ENCODE measurements at places on chromosomes 7 and 10.

DNA sequence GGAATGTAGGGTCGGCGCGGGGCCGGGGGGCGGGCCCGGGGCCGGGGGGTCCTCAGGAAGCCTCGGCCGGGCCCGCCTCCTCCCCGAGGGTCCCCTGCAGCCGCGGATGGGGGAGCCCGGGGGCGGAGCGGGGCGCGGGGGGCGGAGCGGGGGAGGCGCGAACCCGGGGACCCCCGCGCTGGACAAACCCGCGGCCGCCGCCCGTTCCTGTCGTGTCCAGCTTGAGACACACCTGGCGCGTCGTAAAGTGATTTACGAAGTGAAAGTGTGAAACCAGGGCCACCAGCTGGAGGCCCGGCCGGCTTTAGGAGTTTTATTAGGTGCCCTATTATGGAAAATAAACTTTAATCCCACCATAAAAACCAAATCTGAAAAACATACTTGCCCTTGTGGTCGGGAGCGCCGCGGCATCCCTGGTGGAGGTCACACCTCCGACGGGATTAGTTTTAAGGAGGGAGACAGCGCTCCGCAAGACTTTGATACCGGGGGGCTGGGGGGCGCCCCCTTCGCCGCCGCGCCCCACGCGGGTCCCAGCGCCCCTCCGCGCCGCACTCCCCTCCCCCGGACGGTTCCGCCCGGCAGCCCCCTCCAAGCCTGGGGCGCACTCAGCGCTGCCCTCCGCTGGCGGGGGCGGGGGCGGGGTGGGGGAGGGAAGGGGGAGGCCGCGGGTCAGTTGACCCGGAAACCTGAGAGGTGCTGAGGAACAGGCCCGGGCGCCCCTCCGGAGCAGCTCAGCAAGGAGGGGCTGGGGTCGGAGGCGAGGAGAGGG, 10.3 kb downstream of the MNX1 start:
- DNase-seq, result no peak

DNA sequence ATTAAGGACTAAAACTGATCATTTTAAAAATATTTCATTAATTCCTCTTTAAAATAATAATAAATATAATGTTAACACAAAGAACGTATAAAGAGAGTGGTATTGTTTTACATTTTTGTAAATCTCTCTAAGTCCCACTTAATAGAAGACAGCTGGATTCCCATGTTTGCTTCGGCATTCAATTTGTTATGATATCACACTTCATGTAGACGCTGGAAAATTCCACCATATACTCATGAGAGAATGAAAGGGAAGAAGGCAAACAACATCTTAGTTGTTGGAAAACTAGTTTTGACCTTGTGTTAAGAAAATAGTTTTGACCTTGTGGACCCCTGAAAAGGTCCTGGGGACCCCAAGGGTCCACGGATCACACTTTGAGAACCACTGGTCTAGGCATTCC, 85.3 kb upstream of the MGMT start:
- DNase-seq, result no peak

DNA sequence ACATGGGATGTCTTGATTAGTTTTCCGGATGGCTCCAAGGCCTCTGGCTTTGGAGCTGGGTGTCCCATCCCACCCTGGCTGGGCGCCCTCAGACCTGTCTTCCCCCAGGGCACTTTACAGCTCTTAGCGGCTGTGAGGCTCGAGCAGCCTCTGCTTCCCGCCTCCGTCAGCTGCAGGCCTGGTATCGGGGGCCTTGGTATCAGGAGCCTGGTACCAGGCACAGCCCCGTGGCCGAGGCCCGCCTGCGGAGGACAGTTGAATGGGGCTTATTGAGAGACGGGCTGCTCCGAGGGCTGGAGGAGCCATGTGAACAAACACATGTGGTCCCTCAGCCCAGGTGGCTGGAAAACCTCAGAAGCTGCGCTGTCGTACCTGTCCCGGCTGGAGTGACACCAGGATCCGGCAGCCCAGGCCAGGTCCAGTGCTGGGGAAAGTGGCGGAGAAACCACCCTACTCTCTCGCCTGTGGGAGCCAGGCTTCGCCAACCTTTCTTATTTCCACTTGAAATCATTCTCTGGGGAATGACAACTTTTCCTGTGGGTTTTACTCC, 23.9 kb upstream of the AP5Z1 start:
- DNase-seq, result no peak

GRCh38 chr10:19466709-19467108, 349.5 kb upstream of the PLXDC2 start:
- DNase-seq, result no peak

DNA sequence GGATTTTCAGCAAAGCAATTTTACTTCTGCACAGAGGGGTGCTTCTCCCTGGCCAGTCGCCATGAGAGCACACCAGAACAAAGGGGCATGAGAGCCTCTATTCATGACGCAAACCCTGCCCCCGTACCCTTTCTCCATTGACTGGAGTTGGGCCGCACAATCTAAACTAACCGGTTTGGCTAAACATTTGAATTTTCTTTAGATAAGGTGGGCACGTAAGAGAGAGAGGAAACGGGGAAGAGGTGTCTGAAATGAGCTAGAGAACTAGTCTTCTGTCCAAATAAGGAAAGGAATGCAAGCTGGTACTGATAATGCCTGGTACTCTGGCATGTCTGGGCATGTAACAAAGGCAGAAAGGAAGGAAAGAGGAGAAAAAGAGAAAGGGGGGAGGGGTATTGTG, 13.2 kb upstream of the SCIN start:
- DNase-seq, result no peak

All from activated CD4-positive, alpha-beta T cell treated with anti-CD3 and anti-CD28 coated beads, Interleukin-2, amount 50 U/mL, for 24 hours (primary cell).